SHP77 (cell line): ENCODE measurements at places on chromosomes 11 and 22.

GRCh38 chr11:1817511-1817910 lies 17.3 kb upstream of the SYT8 start:
- DNase-seq = no peak

DNA sequence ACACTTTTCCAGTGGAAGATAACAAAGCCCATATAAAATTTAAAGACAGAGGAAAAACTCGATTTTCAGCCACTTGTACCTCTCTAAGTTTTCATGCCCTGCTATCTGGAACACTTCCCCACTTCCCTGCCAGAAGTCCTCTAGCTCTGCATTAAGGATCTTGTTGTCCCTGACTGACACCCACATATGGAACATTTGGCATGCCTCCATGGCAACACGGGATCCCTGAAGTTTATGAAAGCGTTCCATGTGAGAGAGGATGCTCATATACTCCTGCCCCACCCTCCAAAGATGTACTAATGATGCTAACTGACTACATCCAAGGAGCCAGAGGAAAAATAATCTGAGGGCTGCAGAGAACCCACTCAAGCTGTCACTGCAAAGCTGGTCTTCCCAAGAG lies 8.8 kb upstream of the C11orf91 start:
- no peak for DNase-seq

DNA sequence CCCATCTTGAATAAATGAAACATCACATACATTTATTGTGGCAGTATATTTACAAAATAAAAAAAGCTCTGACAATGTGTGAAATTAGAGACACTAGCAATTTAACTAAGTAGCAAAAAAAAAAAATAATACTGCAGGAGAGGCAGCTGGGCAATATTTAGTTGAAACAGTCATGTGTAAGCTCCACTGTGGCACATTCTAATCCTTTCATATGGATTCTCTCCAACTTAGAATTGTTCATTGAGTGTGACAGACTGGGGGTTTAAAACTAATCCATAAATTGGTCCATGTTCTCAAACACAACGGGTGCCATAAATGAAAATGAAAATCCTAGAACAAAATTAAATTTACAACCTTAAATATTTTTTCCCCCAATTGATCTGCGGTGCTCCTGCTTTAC lies 302.1 kb downstream of the CADM1 start:
- DNase-seq = no peak

- no peak for DNase-seq
These were observed 201.6 kb upstream of the SORL1-AS1 start for GRCh38 chr11:121654259-121654842.

GRCh38 chr11:3947061-3947460 lies 91.6 kb downstream of the STIM1 start:
- no peak for DNase-seq

GRCh38 chr11:119218141-119218878 lies 12.2 kb downstream of the CBL start:
- no peak for DNase-seq

- DNase-seq = no peak
These were observed 630 bp downstream of the UBASH3B start for GRCh38 chr11:122656073-122656630.

DNA sequence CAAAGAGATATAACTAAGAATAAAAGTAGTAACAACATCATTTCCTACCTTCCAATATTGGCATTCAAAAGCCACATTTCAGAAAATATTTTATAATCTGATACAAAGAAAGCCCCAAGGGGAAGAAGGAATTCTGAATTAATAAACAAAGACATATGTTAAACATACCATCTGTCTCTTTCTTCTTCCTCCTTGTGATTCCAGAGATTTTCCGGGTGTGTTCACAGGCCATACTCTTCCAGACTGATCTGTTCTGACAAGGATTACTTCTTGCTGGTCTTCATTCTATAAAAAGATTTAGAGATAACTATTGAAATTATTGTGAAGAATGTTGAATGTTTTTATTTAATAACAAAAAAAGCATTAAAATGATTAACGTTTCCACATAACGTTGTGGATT lies 65.0 kb downstream of the CWF19L2 start:
- DNase-seq = no peak

- DNase-seq = no peak
These were observed 147.9 kb upstream of the DDI1 start for GRCh38 chr11:103888541-103888951.

DNA sequence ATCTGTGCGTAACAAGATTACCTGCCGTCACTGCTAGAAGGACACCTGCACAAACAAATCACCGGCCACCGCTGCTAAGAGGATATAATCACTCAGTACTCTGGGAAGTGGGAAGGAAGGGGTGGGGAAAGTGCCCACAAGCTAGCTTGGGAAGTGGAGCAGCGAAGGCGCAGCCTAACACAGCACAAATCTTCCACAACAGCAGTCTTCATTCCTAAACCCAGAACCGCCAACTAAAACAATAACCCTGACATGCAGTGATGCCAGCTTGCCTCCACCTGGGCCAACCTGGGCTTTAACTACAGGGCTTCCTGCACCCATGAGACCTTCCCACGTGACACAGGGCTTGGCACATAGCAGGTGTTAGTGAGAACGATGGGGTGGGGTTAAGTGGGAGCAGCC lies 5.1 kb downstream of the DGCR2 start:
- DNase-seq = peak; percentile 69

- no peak for DNase-seq
These were observed 8.6 kb upstream of the POLDIP3 start for GRCh38 chr22:42623301-42623751.

GRCh38 chr22:43262990-43263644 lies 76.2 kb upstream of the TTLL12 start:
- DNase-seq = peak; percentile 34

GRCh38 chr22:25186140-25186539 lies 13.5 kb upstream of the CRYBB3 start:
- no peak for DNase-seq

- no peak for DNase-seq
These were observed 14.0 kb downstream of the FJX1 start for GRCh38 chr11:35632301-35632700.

DNA sequence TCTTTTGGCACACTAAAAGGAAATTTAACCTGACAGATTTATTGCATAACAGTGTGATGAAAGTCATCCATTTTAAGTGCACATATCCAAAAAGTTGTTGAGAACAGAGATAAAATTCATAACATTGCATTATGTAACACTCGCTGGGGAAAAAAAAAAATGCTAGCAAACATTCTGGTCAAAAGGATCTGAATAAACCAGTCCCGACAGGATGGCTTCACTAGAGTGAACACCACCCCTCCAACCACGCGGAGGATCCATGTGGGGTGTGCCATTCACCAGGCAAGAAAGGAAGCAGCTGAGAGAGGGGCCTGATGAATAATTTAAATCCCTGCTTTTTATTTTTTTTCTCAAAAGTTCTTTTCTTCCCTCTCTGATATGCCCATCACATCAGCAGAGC lies 258.7 kb downstream of the DCDC1 start:
- no peak for DNase-seq

- no peak for DNase-seq
These were observed 40.1 kb downstream of the DGCR2 start for GRCh38 chr22:19082101-19082500.

DNA sequence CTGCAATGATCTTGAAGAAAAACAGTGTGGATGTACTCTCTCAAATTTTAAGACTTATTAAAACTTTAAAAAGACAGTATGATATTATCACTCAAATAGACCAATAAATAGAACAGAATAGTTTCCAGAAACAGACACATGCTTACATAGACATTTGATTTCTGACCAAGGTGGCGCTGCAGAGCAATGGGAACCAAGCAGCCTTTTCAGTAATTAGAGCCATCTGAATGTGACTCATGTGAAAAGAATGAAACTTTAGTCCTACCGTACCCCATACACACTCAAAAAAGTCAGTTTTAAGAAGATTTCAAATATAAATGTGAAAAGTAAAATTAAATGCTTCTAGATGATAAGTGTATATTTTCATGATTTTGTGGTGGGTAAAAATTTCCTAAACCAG lies 74.2 kb upstream of the MS4A8 start:
- DNase-seq = no peak

- DNase-seq = no peak
These were observed 2.6 kb downstream of the CYTH4 start for GRCh38 chr22:37284805-37285355.

DNA sequence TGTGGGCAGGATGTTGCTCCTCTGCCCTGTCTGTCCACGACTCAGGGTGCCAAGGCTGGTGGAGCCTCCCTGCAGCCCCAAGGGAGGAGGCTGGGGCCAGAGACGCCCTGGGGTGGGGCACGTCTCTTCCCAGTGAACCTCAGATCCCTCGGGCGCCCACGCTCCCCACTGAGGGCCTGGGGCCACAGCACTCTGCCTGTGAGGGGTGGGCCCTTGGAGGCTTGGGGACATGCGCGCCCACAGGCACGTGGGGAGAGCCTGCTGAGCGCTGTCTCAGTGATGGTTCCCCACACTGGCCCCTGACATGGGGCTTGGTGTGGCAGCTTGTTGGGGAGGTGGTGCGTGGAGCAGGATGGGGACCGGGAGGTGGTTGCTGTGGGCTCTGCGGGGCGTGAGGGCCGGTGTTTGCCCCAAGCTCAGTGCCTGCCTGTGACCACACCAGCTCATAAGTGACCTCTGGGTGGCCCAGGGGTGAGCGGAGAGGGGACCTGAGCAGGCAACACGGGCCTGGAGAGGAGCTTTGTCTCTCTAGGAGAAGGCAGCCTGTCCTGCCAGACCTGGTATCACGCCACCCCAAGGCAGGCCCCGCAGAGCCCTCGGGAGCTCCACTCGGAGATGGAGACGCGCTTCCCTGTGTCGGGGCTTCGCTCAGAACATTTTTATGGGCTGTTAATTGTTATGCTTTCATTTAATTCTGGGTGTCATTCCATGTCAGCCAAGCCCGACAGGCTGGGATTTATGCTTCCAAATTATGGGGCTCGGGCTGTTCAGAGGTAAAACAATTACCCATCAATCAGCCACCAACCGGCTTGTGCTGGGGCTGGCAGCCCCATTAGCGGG lies 27.4 kb upstream of the CCDC188 start:
- no peak for DNase-seq

DNA sequence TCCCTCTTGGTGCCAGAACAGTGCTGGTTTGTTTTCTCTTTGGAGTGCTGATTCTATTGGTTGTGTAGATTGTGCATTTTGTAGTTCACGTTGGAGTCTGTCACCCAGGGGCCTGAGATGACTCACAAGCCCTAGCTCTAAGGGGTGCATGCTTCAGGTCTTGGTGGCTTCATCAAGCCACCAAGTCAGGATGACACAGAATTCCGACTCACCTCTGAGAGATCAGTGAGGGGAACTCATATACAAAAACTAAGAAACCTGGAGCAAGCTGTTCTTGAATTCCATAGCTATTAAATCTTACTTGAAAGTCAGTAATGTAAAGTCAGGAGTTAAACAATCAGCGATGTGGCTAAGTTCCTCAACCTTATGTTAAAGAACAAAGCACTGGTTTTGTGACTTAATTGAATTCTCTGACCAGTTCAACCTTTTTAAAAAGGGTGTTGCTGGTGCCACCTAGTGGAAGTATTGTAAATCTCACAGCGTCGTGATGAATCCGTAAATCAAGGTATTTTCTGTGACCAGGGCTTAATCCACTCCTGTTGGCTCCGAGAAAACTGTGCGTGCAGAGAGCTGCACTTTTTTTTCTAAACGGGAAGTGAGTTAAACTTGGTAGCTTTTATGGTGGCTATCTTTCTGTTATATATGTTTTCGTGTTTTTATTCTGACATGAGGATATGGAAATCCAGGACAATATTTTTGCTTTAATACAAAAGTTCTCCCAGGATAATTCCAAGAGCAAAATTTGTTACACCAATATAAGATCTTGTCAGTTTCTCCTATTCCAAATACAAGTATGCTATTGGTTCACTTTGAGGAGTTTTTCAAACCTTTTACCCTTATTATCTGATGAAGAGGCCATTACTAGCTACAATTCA lies 14.6 kb downstream of the MMP13 start:
- peak; percentile 31 for DNase-seq

DNA sequence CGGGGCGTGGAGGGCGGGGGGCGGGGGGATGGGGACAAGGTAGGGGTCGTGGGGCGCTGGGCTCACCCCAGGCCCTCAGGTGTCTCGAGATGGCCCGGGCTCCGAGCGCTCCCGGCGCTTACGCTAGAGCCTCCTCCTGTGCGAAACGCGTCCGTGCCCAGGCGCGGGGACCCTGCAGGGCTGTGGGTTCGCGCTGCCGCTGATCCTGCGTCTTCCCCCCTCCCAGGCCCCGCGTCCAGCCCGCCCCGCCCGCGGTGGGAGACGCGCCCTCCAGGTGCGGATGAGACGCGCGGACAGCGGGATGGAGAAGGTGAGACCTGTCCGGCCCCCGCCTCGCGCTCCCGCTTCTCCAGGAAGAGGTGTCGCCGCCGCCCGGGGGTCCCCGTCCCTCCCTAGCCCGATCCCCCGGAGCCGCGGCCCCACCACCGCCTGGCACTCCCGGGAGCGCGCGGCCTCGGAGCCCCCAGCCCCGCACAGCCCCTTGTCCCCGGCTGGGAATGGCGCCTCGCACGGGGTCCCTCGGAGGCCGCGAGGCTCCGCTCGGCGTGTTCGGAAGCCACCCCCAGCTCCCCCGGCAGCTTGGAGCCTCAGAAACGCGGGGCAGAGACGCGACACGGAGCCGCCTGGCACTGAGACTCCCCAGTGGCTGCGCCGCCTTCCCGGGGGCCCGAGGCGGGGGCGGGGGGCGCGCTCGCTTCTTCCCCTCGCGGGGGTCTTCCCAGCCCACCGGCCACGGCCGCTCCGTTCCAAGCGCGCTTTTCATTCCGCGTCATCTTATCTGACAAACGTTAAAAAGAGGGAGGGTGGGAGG lies 27.6 kb upstream of the TOLLIP start:
- DNase-seq = no peak

DNA sequence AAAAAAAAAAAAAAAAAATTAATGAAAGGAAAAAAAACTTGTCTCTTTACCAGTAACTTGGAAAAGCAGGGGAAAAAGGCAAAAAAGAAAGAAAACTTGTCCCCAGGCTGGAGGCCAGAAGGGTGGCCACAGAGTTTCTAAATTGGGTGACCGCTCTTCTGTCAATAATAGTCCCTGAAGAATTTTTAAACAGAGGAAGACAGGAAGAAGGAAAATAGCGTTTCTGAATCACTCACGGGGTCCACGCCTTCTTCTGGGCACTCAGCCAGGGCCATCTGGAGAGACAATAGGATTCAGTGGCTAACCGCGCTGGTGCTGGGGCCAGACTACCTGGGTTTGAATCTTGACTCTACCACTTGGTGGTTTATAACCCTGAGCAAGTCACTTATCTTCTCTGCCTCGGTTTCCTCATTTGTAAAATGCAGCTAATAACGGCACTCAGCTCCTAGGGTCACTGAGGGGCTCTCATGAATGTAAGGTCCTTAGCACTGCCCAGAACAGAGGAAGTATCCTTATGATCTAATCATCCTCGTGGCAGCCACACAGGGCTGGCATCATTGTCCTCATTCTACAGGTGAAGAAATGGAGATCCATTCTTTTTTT lies 7.0 kb downstream of the C11orf86 start:
- DNase-seq = peak; percentile 74
